ENCODE measurements at places on chromosomes 16 and 17.

GRCh38 chr16:46648656-46649055 lies 27.5 kb upstream of the SHCBP1 start:
- DNase-seq, result no peak

GRCh38 chr17:31274252-31274651 lies 22.8 kb downstream of the OMG start:
- no peak for DNase-seq

GRCh38 chr17:72255481-72255880 lies 134.7 kb downstream of the SOX9 start:
- no peak for DNase-seq

GRCh38 chr17:21542991-21543390 lies 149.3 kb upstream of the KCNJ18 start:
- no peak for DNase-seq

DNA sequence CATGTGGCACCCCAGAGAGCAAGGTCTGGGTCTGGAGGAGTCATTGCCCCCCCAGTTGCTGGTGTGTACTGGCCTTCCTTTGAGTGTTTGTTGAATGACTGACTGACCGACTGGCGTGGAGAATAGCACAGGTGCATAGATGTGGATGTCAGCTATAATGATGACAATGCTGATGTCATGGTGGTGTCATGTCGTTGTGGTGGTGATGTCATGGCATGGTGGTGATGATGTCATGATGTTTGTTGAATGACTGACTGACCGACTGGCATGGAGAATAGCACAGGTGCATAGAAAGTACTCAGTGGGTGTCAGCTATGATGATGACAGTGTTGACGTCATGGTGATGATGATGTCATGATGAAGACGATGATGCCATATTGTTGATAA lies 22.1 kb downstream of the TMEM114 start:
- no peak for DNase-seq

- no peak for DNase-seq
These were observed 3.1 kb upstream of the PERCC1 start for GRCh38 chr16:1427473-1428461.

DNA sequence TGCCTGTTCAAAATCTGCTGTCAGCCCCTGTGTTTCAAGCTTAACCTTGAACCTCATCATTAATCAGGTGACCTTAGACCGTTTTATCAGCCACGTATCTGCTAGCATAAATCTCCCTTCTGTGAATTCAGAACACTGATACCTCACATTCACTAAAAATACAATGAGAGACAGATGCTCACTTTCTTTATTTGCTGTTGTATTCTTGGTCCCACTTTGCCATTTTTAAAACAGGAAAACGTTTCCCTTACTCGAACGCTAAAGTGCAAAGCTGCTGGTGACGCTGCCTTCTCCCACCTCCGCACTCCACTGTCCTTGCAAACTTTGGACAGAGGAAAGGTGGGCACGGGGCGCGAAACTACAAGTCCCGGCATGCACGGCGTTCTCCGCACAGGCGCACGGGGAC lies 220 bp upstream of the ARHGAP44 start:
- DNase-seq, result no peak

DNA sequence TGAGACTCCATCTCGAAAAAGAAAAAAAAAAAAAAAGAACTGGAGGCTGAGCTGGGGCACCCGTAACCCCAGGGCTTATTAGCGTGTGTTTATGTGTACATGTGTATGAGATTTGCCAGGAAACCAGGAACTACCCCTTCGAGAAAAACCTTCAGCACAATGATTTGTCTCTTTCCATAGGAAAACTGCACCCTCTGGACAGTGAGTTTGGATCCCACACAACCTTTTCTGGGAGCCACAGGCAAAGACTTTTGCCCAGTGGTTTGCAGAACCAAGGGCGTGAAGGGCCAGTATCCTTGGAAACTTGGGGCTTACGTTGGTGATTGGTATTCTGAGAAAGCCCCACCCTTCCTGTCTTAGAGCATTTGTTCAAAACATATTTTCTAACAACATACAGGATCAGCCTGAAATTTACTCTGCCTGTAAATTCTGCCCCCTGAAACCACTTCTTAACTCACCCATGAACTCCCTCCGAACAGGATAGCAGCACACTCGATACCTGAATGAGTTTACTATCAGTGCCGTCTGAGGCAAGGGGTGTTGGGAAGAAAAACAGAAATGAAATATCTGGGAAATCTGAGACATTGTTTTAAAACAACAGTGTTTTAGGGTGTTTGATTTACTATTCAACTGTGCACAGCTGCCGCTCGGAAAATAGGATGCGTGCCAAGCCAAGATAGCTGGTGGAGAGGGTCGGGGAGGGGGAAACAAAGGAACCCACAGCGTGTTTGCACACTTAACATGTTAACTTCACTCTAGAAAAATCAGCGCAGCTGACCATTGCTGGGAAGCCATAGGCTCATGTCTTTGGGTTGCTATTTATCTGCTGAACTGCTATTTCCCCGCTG lies 40.2 kb upstream of the MAF start:
- DNase-seq, result no peak

GRCh38 chr16:22183901-22184614 lies 21.8 kb downstream of the SDR42E2 start:
- DNase-seq, result no peak

- no peak for DNase-seq
These were observed 21.5 kb upstream of the TNS4 start for GRCh38 chr17:40522961-40523310.

GRCh38 chr16:4678596-4678995 lies 14.8 kb upstream of the NUDT16L1 start:
- no peak for DNase-seq
